Esophagus squamous epithelium (tissue), 5 donors: ENCODE measurements at places on chromosomes 2 and 18. TPM values are rescaled to one million over a fixed set of nuclear protein-coding genes. Genes with fewer than 3 reads are reported as not detected.

The GAREM1 gene
- total RNA-seq = 18.3 TPM

The CDCA7 gene
- 8.8 TPM for total RNA-seq

The IL1R2 gene
- total RNA-seq = 61.7 TPM

The TEKT4 gene
- total RNA-seq = not detected

The PSTPIP2 gene
- total RNA-seq = 5.6 TPM

The MARCO gene
- 23.7 TPM for total RNA-seq

The LRATD1 gene
- 56.7 TPM for total RNA-seq

The ZNF396 gene
- 0.11 TPM for total RNA-seq

The NEU2 gene
- not detected for total RNA-seq

The TRABD2A gene
- total RNA-seq = 1.8 TPM

The UPP2 gene
- total RNA-seq = not detected

The CFC1 gene
- not detected for total RNA-seq

The DNAJC5G gene
- not detected for total RNA-seq

The GAL3ST2 gene
- not detected for total RNA-seq

The DCDC2C gene
- total RNA-seq = not detected
